Activated CD4-positive, alpha-beta T cell treated with anti-CD3 and anti-CD28 coated beads for 4 hours (primary cell): ENCODE measurements at places on chromosomes 12 and 14.
A peak's percentile ranks its signal among the peaks of the same experiment; 100 is the strongest.

DNA sequence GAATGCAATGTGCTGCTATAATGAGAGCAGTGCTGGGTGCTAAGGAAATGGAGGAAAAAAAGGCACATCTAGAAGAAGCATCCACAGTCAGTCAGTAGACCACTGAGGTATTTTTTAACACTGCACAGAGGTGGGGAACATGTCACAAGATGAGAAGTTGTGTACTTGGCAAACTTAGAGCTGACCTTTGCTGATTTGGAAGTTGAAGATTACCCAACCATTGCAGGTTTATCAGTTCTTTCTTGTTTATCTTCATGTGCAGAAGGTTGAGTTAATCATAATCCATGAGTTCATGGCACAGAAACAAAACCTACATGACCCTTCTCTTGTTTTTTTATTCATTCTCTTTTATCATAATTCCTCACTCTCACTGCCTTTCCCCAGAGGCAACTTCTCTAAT lies 3.2 kb upstream of the PAH start:
- no peak for DNase-seq

DNA sequence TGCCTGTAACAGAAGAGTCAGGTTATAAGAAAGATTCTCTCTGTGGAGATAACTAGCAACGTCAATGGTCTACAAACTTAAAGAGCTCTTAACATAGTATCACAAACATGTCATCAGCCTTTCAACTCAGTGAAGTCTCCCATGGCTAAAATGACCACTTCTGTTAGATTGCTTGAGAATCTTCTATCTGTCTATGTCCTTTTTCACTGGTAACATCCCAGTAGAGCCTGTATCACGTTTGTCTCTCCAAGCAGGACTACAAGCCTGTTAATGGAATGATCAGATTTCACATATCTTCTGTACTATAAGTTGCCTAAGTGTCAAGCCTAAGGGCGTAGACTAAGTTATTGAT lies 50.7 kb downstream of the SLC2A13 start:
- DNase-seq, result no peak

- no peak for DNase-seq
Observed at GRCh38 chr14:84361476-84361875, 1168.5 kb upstream of the FLRT2 start.

- DNase-seq, result no peak
Observed at GRCh38 chr12:16063726-16064125, 152.6 kb downstream of the DERA start.

GRCh38 chr12:62866451-62867082 lies 68.4 kb downstream of the PPM1H start:
- no peak for DNase-seq

DNA sequence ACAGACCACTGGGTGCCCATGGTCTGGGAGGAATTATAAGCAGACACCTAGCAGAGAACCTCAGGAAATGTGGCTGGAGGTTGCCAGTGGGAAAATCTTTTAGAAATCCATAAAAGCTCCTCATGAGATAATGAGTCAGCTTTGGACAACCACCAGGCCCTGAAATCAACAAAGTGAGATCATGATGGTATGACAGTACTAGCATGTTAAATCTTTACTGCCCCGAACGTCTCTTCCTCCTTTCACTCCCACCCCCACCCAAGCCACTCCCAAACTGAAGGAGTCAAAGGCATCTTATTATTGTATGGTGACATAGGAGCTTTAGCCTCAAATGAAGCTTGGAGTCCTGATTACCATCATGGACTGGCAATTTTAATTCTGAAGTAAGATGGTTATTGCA lies 240.0 kb downstream of the DIO2 start:
- DNase-seq, result no peak

GRCh38 chr14:74608959-74609611 lies 3.0 kb downstream of the LTBP2 start:
- peak; percentile 88 for DNase-seq

DNA sequence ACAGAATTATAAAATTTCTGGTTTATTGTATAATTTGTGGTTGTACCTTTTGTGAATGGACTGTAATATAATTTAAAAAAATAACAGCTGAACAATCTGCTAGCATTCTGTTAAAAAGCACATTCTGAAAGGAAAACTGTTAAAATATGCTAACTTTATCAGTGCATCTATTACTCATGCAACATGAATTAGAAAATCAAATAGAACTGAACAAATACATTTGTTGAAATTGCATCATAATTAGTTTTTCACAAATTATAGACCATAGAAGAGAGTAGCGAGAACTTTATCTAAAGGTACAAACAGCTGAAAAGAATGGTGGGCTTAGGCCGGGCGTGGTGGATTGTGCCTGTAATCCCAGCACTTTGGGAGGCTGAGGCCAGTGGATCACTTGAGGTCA lies 33.0 kb downstream of the PTPN21 start:
- DNase-seq, result no peak

GRCh38 chr14:64691376-64691775 lies 12.8 kb upstream of the PLEKHG3 start:
- DNase-seq, result no peak
